ENCODE measurements at places on chromosomes 5 and 9.

GRCh38 chr5:133220851-133221674, 169.2 kb downstream of the HSPA4 start:
- no peak for DNase-seq

GRCh38 chr5:150618588-150619281, 21.7 kb upstream of the SYNPO start:
- no peak for DNase-seq

DNA sequence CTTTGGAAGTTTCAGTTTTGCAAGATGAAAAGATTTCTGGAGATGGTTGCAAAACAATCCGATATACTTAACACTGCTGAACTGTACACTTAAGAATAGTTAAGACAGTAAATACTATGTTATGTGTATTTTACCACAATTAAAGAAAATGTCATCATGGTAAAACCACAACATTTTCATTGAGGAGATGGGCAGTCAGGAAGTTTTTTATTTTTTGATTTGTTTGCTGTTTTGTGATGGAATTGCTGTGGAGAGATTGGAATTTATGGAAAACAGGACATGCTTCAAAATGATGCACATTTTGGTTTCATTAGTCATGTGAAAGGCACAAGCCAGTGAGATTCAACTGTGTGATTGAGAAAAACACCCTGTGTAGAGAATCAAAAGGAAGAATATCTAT, 90.5 kb upstream of the AGXT2 start:
- DNase-seq, result no peak

GRCh38 chr5:14471507-14471906, 110.1 kb upstream of the OTULINL start:
- DNase-seq, result no peak

DNA sequence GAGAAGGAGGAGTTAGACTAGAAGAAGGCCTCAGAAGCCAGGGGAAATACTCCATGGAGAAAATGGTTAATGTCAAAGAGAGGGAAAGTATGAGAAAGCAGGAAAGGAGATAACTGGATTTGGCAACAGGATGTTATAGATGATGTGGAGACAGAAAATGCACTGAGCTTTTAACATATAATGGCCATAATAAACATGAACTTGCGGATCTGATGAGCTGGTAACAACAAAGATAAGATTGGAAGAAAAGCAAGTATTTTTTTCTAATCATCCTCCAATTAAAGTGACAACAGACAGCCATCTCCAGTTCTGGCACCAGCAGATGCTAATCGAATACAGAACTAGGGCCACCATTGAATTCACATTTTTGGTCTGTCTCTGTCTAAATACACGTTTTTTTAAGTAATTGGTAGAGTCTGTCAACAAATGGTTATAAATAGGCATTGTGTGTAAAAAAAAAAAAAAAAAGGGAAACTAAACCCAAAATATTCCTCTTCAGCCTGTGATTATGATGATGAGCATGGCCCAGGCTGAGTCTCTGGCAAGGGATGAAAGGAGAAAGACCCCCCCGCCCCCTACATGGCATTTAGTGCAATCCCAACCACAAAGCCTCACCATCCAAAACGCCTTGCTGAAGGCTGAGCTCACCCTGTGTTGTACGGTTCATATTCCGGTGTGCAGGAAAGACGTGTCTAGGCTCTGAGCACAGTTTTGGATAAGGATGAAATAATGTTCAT, 149.5 kb upstream of the LHFPL2 start:
- no peak for DNase-seq

GRCh38 chr5:1366514-1366913, 21.6 kb upstream of the CLPTM1L start:
- DNase-seq, result no peak

DNA sequence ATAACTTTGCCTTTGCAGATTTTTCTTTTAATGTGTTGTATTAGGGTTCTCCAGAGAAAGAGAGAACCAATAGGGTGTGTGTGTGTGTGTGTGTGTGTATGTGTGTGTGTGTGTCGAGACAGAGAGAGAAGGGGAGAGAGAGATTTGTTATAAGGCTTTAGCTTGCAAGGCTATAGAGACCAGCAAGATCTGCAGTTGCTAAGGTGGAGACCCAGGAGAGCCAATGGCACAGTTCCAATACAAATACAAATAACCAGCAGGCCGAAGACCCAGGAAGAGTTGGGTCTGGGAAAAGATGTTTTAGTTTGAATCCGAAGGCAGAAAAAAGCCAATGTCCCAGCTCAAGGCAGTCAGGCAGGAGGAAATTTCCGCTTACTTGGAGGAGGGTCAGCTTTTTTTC, 23.0 kb downstream of the TMOD1 start:
- no peak for DNase-seq

DNA sequence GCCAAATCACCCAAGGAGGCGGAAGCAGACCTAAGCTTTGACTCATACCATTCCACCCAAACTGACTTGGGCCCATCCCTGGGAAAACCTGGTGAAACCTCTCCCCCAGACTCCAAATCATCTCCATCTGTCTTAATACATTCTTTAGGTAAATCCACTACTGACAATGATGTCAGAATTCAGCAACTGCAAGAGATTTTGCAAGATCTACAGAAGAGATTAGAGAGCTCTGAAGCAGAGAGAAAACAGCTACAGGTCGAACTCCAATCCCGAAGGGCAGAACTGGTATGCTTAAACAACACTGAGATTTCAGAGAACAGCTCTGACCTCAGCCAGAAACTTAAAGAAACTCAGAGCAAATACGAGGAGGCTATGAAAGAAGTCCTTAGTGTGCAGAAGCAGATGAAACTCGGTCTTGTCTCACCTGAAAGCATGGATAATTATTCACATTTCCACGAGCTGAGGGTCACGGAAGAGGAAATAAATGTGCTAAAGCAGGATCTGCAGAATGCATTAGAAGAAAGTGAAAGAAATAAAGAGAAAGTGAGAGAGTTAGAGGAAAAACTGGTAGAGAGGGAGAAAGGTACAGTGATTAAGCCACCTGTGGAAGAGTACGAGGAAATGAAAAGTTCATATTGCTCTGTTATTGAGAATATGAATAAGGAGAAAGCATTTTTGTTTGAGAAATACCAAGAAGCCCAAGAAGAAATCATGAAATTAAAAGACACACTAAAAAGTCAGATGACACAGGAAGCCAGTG, 15.8 kb upstream of the TTC23L start:
- DNase-seq, result no peak

- DNase-seq, result no peak
Measured at GRCh38 chr9:95078511-95078910, 239.0 kb downstream of the FANCC start.

DNA sequence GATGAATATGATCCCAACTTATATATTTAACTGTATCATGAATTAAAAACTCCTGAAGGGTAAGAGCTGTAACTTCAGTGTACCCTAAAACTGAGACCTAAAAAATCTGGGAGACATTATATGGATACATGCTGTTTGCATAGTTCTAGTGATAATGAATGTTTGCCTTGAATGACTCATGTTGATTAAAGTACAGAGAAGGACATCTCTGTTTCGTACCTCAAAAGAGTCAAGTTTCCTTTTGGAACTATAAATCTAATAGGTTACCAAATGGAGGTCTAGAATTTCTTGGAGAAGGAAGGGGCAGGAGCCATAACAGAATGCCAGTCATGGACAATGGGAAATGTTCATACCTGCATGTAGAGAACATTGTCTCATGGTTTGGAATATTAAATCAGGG, 168.1 kb downstream of the SNCAIP start:
- DNase-seq, result no peak

DNA sequence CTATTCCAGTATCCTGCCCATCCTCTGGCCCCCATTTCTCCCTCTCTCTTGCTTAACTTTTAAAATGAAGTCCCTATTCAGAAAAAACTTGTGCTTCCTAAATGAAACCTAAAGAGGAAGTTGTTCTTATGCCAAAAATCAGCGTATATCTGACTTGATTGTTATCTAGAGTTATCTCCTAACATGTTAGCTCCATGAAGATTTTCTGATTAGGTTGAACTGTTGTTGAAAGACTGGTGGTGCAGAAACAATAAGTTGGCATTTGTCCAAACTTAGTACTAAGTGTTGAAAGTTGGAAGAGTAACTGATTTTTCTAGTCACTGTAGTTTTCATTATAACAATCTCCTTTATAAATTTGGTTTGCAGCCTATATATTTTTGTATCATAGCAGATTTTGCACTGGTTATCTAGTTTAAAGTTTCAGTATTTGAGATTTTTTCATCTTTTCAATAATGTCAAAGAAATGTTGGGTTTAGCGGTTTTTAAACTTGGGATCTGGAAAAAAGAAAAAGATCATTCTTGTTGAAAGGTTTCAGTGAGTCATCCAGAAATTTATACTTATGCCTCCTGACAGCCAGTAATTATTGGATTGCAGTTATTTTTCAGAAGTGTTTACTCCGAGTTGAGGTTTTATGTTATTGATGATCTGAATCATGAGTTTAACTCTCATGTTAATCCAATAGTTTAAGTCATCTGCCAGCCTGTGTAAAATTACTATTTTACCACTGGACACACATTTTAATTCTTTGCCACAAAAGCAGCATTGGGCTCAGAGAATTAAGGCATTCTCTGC, 60.6 kb downstream of the PAM start:
- DNase-seq, result no peak

DNA sequence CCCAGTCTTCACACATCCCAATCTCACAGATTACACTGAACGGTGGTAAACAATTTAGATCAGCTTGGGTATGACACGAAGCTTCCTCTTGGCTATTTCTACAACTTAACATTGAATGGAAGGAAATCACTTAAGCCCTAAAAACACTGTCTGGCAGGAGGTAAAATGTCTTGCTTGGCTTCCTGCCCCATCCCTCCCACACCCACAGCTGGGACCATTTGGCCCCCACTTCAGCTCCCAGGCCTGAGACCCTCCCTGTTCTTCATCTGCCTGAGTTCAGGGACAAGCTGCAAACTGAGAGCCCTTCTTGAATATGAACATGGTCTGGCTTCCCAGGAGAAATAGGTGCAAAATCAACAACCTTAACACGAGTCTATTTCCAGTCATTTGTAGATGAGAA, 3.4 kb upstream of the COL15A1 start:
- DNase-seq, result no peak

GRCh38 chr9:127218818-127219217, 45.8 kb upstream of the GARNL3 start:
- no peak for DNase-seq

GRCh38 chr9:79263628-79264027, 308.1 kb upstream of the TLE4 start:
- no peak for DNase-seq

DNA sequence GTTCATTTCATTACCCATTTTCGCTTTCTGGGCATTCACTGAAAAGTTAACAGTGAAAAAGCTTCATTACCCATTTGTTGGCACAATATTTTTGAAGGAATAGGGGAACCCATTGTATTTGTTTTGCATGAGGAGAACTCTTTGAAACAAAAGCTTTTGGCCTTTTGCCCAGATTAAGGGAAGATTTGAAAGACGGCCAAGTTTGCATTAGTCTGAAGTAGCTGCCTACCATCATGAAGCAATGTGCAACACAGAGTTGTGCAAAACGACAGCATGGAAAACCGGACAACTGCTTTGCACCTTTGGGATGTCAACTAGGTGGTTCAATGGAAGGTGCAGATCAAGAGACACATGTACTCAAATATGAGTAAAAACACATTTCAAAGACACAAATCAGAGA, 84.9 kb downstream of the TRPM3 start:
- DNase-seq, result no peak

DNA sequence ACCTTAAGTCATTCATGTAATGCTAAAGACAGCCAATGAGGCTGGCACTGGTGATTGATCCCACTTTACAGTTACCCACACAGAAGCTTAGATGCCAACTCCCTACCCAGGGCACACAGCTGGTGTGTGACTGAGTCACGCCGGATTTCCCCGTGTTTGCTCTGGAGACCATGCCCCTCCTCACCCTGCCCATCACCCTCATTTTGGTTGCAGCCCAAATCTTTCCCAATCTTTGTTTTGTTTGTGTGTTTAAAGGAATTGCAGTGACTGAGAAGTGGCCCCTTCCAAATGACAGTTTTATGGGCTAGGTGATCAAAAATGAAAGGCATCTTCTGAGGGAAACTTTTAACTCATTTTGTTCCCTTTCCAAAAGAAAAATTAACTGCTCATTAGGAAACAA, 10.9 kb downstream of the FBXL7 start:
- no peak for DNase-seq
